Activated B cell treated with CpG ODN at 0.5 μM for 24 hours (primary cell): ENCODE measurements at places on chromosomes 5 and 9. TPM values are rescaled to one million over a fixed set of nuclear protein-coding genes. Genes with fewer than 3 reads are reported as not detected.

The G3BP1 gene
- 227 and 239 TPM in 2 replicates for total RNA-seq

The CENPP gene
- 5.7 and 5.9 TPM in 2 replicates for total RNA-seq

The GCNT4 gene
- not detected in 2 replicates for total RNA-seq

The IL3 gene
- not detected in 2 replicates for total RNA-seq

The ADAMTS19 gene
- total RNA-seq: not detected in 2 replicates

The PFN3 gene
- not detected in 2 replicates for total RNA-seq
